ENCODE measurements at places on chromosomes 1 and 21. TPM values are rescaled to one million over a fixed set of nuclear protein-coding genes. Genes with fewer than 3 reads are reported as not detected.

- no peak overlapping the region for H3K27ac ChIP-seq
- DNase-seq = no peak
- H3K27me3 ChIP-seq = no peaks in the 10 kb centered on the region
- H3K36me3 ChIP-seq = 0 out of 2 replicates have a peak, but pooled peaks cover 4% of the 10 kb centered on the region
Observed at GRCh38 chr1:37867784-37868183, 8.4 kb upstream of the MTF1 start.

Gene PLCH2
- 2.0 TPM for total RNA-seq

Gene GJB5
- total RNA-seq = 4.6 TPM

GRCh38 chr1:113617438-113618141, 141.7 kb downstream of the PHTF1 start:
- H3K27me3 ChIP-seq = no peaks in the 10 kb centered on the region
- no peak for DNase-seq
- H3K36me3 ChIP-seq = no peaks in the 10 kb centered on the region
- H3K4me3 ChIP-seq = no peak overlapping the region
- H3K27ac ChIP-seq = no peak overlapping the region
- no peaks in the 10 kb centered on the region for H3K4me1 ChIP-seq

Gene YIPF1
- 16.4 TPM for total RNA-seq

GRCh38 chr1:2311184-2312032, 79.9 kb downstream of the MORN1 start:
- H3K4me3 ChIP-seq = no peak overlapping the region
- peaks cover 4% of the 10 kb centered on the region for H3K36me3 ChIP-seq
- DNase-seq = peak; percentile 31
- peak overlapping the region; percentile 56 for H3K27ac ChIP-seq
- no peaks in the 10 kb centered on the region for H3K27me3 ChIP-seq
- peaks cover 48% of the 10 kb centered on the region for H3K4me1 ChIP-seq

- H3K4me1 ChIP-seq = no peaks in the 10 kb centered on the region
- H3K27ac ChIP-seq = no peak overlapping the region
- no peak for DNase-seq
- no peaks in the 10 kb centered on the region for H3K27me3 ChIP-seq
Observed at GRCh38 chr1:82830690-82831380, 1030.1 kb downstream of the ADGRL2 start.

Gene SYCP1
- not detected for total RNA-seq

Gene FAM177B
- total RNA-seq = not detected

- H3K36me3 ChIP-seq = peaks cover 13% of the 10 kb centered on the region
- no peaks in the 10 kb centered on the region for H3K27me3 ChIP-seq
- H3K4me1 ChIP-seq = peaks cover 20% of the 10 kb centered on the region
- DNase-seq = no peak
- H3K4me3 ChIP-seq = peak overlapping the region; percentile 78
Observed at GRCh38 chr1:203860396-203861025, 888 bp upstream of the SNRPE start.

GRCh38 chr1:228842094-228842775, 107.0 kb downstream of the RHOU start:
- H3K4me1 ChIP-seq = peaks cover 44% of the 10 kb centered on the region
- no peaks in the 10 kb centered on the region for H3K36me3 ChIP-seq
- H3K4me3 ChIP-seq = no peak overlapping the region

GRCh38 chr1:223140611-223141405, 2.2 kb downstream of the TLR5 start:
- H3K4me1 ChIP-seq = peaks cover 12% of the 10 kb centered on the region
- no peaks in the 10 kb centered on the region for H3K27me3 ChIP-seq
- H3K27ac ChIP-seq = no peak overlapping the region
- no peak for DNase-seq
- no peaks in the 10 kb centered on the region for H3K36me3 ChIP-seq

- H3K27ac ChIP-seq = no peak overlapping the region
- DNase-seq = no peak
Observed at GRCh38 chr1:207414606-207415108, 39.5 kb upstream of the CR2 start.

Gene VANGL1
- 23.5 TPM for total RNA-seq

DNA sequence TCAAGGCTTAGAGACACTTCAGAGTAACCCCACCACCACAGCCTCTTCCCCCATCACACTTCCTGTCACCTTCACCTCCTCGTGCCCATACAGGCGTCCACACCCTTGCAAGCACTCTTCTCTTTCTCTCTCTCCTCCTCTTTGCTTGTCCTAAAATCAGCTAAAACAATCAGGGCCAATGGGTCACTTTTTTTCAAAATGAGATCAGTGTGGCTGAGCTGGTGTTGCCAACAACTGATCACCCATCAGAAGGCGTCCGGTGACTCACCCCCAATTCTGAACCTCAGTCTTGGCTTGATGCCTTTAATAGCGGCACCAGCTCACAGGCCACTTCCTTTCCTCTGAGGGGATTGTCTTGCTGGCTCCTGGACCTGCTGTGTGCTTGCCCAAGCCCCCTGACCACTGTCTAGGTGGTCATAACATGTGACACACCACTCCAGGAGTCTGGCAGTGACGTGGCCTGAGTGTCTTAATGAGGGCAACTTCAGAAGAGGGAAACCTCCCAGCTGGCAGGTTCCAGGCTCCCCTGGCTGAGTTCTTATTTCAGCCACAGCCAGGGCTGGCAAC, 1.6 kb downstream of the DRAXIN start:
- H3K36me3 ChIP-seq = no peaks in the 10 kb centered on the region
- no peak overlapping the region for H3K27ac ChIP-seq
- DNase-seq = peak; percentile 71

DNA sequence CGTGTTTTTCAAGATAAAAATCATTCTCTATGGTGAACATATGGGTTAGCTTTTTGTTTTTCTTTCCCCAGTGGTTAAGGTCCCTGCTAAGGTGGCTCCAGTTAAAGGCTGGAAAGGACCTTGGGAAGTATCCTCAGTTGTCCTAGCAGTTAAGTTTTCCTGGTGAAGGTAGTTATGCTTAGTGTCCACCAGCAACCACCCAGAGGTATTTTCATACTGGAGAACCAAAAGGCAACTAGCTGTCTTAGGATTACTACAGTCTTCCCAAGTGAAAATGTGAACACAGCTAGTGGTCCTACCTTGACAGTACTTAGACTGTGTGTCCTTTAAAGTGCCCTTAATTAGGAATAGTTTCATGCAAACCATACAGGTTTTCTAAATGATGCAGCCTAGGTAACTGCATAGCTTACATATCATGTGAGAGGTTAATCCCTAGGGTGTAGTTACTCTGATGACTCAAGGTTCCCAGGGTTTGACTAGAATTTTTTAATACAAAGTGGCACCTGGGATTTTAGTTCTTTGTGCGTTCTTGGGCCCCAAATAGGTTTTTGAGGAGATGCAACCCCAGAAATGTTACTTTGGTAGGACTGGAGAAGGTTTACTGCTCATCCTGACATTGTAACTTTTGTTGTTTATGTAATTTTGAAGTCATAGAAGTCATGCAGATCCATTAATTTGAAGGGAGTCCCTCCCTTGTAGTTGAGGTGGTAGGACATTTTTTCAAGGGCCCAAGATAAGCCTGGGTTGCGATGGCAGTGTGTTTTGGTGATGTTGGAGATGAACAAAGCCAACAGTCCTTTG, 36.5 kb downstream of the YY1AP1 start:
- H3K36me3 ChIP-seq = no peaks in the 10 kb centered on the region
- no peaks in the 10 kb centered on the region for H3K27me3 ChIP-seq
- peak overlapping the region; percentile 52 for H3K4me3 ChIP-seq
- peak overlapping the region; percentile 68 for H3K27ac ChIP-seq

Measured in HCT116 (cell line).